ENCODE measurements at places on chromosomes 13 and 19. TPM values are rescaled to one million over a fixed set of nuclear protein-coding genes. Genes with fewer than 3 reads are reported as not detected.

DNA sequence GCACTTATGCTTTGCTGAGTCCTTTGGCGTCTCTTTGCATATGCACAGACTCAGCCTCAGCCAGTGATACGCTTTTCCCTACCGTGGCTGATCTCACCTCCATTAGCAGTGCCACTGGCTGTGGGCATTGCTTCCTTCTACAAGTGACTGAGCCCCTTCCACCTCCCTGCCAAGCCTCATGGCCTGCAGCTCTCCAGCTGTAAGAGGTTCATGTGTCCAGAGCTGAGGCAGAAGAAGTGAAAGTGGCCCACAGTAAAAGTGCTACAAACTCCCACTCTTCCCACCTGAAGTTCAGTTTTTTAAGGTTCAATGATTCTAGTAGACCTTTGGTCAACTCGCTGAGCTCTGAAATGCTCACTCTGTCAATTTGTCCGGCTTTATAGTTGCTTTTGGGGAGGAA, 44.7 kb downstream of the SMARCA4 start:
- DNase-seq = no peak

KLK3 gene
- total RNA-seq = not detected

- no peak for DNase-seq
Observed at GRCh38 chr19:1967087-1967608, 26.2 kb downstream of the CSNK1G2 start.

DNA sequence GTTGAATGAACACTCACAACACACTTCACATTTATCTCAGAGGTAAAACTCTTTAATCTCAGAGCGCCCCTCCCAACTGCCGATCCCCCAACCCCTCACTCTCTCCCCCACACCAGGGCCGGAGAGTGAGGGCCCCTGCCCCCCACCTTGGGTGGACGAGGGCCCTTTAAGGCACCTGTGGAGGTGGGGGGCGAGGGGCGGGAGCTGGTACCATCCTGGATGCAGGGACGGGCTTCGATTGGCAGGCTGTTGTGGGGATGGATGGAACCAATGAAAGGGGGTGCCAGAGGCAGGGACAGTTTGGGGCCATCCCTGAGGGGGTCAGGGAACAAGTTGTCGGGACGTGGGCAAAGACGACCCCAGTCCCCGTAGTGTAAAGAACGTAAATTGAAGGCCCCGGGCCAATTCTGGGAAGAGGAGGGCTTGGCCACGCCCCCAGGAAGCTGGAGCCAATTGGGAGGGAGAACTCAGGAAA, 1.7 kb upstream of the PNKP start:
- no peak for DNase-seq

PGLYRP2 gene
- total RNA-seq = not detected

GRCh38 chr19:38700902-38701454, 43.3 kb downstream of the CAPN12 start:
- no peak for DNase-seq

GRCh38 chr13:68027306-68027705, 797.2 kb upstream of the PCDH9 start:
- no peak for DNase-seq

- no peak for DNase-seq
Observed at GRCh38 chr19:23774524-23774971, 15.9 kb upstream of the ZNF681 start.

KRTDAP gene
- total RNA-seq = not detected

LRRC25 gene
- total RNA-seq = not detected

- no peak for DNase-seq
Observed at GRCh38 chr13:35744566-35745178, 268.2 kb upstream of the MAB21L1 start.

GRCh38 chr19:45439569-45440258, 16.0 kb upstream of the ERCC1 start:
- peak; percentile 81 for DNase-seq

- DNase-seq = no peak
Observed at GRCh38 chr13:44278166-44278565, 95.5 kb upstream of the SERP2 start.

- peak; percentile 88 for DNase-seq
Observed at GRCh38 chr13:40671956-40672764, 5.7 kb upstream of the FOXO1 start.

NRTN gene
- not detected for total RNA-seq

DNA sequence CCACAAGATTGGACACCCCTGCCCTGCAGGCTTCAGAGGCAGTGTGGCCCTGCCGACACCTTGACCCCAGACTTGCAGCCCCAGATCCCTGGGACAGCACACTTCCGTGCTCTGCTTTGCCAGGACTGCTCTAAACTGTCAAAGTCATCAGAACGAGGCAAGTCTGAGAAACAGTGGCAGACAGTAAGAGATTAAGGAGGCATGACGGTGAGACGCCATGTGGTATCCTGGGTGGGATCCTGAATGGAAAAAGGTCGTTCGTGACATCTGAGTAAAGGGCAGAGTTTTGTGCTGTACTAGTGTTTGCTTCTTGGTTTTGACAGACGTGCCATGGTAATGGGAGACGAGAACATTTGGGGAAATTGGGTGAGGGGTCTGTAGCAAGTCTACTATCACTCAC, 13.8 kb downstream of the ZNF579 start:
- no peak for DNase-seq

DNA sequence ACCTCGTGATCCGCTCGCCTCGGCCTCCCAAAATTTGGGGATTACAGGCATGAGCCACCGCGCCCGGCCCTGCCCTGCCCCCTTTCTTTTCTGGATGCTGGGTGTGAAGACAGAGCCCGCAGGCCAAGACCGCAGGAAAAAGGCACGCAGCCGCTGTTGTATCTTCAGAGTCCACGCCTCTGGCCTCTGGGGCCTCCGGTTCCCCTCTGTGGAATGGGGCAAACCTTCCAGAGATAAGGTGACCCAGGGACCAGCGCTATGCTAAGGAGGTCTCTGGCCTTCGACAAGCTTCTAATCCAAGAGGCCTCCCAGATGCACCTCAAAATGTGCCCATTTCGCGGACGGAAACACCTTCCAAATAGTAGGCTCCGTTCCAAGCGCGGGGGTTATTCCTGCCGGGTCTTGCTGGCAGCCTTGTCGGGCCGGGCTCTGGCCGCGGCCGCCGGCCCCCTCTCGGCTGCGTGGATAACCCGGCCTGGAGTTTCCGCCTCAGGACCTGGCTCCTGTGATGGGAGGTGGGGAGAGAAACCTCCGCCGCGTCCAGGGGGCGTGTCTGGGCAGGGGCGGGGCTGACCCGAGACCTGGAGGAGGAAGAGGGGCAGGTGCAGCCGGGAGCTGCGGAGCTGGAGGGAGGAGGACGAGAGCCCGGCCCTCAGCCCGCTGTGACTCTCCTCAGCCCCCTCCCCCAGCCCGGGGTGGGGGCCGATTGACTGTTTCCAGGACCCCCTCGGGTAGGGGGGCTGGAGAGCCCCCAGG, 13.1 kb downstream of the TJP3 start:
- DNase-seq = peak; percentile 71

FSD1 gene
- total RNA-seq = 11.7 TPM

GRCh38 chr19:37594982-37595382, 306 bp downstream of the ZNF540 start:
- DNase-seq = peak; percentile 69

DNA sequence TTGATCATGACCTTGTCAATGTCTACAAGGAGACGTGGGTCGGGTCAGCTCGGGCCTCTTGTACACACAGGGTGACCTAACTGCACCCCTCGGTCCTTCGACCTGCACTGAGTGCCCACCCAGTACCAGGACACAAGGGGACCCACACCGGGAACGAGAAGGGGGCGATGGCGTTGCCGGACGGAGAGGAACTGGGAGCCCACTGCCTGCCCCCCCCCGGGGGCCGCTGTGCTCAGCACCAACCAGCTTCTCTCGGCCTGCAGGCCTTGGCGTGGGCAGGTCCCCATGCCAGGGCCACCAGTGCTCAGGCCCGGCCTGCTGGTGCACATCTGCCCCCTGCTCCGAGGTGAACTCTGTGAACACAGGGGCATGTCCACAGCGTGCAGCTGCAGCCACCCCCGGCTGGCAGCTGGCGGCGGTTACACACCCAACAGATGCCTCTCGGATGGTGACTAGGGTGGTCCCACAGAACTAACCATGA, 14.1 kb downstream of the CFD start:
- no peak for DNase-seq

NEK5 gene
- total RNA-seq = not detected

DNA sequence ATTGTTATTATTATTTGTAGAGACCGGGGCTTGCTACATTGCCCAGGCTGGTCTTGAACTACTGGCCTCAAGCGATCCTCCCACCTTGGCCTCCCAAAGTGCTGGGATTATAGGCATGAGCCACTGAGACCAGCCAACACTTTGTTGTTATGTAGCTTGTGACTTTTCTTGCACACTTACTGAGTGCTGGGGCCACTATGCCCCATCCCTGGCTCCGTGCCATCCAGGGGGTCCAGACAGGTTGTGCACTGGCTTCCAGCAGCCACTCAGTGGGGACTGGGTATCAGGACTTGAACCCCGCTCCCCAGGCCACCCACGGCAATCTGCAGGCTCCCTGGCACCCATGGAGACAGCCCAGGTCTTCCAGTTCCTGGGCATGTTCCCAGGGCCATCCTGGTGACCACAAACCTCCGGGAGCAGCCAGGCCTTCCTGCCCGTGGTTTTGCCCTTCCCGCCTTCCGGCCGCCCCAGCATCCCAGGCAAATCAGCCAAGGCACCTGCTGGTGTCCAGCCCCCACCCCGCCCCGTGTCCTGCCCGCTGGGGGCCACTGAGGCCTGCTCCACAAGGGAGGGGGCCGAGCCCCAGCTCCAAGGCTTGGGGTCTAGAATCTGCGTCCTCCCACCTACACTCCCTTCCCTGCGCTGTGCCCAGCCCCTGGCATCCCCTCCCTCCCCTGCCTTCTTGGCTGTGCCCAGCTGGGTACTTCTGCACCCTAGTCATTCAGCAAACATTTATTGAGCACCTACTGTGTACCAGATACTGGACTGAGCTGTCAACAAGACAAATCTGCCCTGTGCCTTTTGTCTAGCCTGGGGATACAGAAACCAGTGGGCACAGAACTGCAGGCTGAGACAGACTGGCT, 23.7 kb upstream of the SEMA6B start:
- peak; percentile 72 for DNase-seq

TRAPPC5 gene
- total RNA-seq = 96.8 TPM

- peak; percentile 77 for DNase-seq
Observed at GRCh38 chr13:36038785-36039555, 92.2 kb downstream of the DCLK1 start.
